ENCODE measurements at places on chromosomes 1 and 21.
A peak's percentile ranks its signal among the peaks of the same experiment; 100 is the strongest.

- DNase-seq = peak; percentile 97
Observed at GRCh38 chr1:115280064-115280463, 58.0 kb downstream of the NGF start.

GRCh38 chr1:65442442-65442841, 22.0 kb downstream of the LEPR start:
- DNase-seq = no peak

GRCh38 chr1:17672226-17672625, 82.9 kb upstream of the ACTL8 start:
- DNase-seq = no peak

DNA sequence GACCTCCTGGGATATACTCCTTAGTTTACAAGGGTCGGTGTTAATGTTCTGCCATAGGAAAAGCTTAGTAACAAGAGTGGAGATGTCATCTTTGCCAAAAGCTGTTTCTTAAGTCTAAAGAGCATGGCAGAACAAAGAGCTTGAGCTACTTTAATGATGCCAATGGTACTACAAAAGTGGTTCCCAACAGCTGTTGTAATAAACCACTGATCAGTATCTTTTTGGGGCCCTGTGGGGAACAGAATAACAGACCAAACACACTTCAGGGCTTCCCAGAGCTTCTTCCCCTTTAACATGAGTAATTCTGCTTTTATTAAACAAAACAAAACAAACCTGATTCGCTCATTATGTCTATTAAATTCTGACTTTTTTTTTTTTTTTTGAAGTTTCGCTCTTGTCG, 116.3 kb downstream of the NCAM2 start:
- no peak for DNase-seq

- peak; percentile 5 for DNase-seq
Observed at GRCh38 chr1:112285316-112285715, 110.7 kb upstream of the CTTNBP2NL start.

DNA sequence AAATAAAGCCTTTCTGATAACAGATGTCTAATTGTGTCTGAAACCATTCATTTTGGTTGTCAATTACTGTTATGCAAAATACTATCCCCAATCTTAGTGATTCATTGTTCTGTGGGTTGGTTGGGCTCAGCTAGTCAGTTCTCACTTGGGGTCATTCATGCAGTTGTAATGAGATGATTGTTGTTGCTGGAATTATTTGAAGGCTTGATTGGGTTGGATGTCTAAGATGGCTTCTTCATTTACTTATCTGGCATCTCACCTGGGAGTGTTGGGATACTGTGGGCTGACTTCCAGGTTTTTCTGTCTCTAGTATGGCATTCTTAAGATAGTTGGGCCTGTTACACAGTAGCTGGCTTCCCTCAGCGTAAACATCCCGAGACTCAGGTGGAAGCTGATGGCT, 217.8 kb upstream of the B3GALT2 start:
- no peak for DNase-seq

DNA sequence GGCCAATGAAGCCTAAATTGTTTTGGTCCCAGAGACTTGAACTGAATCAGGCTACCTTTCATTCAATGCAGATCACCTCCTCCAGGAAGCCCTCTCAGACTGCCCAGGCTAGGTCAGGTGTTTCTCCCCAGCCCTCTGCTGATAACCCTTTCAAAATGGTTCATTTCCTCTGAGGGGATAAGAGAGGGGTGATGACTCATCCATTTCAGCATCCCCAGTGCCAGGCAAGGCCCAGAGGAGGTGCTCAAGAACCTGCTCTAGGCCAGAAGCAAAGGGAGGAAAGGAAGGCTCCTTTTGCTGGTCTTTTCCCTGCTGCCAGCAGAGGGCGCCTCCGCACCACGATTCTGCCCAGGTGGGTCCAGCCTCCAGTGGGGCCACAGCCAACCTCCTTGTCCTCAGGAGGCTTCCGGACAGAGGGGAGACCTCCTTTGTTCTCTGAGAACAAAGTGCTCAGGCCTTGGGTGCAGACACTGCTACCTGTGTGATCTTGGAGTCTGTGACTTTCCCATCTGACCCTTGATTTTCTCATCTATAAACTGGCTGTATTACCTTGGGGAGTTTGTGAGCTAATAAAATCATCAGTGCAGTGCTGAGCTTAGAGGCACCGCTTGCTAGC, 45.3 kb upstream of the ARHGEF10L start:
- DNase-seq = peak; percentile 61

DNA sequence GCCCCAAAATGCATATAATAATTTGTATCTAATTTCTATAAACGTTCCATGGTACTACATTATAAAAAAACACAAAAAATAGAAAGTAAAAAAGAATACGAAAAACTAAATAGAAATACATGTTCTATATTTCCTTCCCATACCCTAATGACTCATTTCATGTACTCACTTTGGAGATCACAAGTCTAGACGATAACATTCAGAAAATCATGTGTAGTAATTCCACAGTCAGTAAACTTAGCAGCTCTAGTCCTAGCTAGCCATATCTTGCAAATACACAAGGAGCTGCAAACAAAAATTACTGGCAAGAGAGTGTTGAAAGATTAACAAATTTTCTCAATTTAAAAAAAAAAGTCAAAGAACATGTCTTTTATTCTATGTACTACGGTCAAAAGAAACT, 1.4 kb downstream of the GOLPH3L start:
- peak; percentile 1 for DNase-seq

DNA sequence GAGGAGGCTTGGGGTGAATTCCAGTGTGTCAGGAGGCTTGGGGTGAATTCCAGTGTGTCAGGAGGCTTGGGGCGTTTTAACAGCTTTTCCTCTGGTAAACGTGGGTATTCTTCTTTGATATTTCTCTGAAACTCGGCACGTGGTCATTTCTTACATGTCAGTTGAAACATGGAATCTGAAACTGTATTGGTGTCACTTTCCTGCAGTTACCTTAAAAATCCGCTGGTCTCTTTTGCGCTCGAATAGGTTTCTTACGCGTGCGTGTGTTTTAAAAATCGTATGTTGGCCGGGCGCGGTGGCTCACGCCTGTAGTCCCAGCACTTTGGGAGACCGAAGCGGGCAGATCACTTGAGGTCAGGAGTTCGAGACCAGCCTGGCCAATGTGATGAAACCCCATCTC, 33.5 kb downstream of the PRKCZ start:
- no peak for DNase-seq

- peak; percentile 51 for DNase-seq
Observed at GRCh38 chr1:197024460-197024859, 42.6 kb downstream of the F13B start.

GRCh38 chr1:241857131-241857530, 9.1 kb downstream of the EXO1 start:
- DNase-seq = peak; percentile 16

GRCh38 chr1:40646315-40646714, 19.2 kb downstream of the RIMS3 start:
- no peak for DNase-seq

GRCh38 chr1:88740784-88741183, 56.7 kb downstream of the PKN2 start:
- no peak for DNase-seq

- DNase-seq = peak; percentile 78
Observed at GRCh38 chr1:207004931-207005830, 27.4 kb downstream of the C1orf116 start.

DNA sequence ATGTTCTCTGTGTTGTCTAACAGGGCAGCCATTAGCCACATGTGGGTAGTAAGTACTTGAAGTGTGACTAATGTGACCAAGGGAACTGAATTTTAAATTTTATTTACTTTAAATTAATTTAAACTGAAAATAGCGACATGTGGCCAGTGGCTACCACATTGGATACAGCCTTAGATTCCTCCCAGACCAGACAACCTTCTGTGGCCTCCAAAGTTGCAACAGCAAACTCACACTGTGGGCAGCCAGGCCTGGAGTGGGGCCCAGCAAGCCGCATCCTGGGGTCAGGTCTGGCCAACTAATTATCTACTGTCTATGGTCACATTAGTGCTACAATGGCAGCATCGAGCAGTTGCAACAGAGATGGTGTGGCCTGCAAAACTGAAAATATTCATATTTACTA, 11.7 kb downstream of the EIF2D start:
- no peak for DNase-seq

DNA sequence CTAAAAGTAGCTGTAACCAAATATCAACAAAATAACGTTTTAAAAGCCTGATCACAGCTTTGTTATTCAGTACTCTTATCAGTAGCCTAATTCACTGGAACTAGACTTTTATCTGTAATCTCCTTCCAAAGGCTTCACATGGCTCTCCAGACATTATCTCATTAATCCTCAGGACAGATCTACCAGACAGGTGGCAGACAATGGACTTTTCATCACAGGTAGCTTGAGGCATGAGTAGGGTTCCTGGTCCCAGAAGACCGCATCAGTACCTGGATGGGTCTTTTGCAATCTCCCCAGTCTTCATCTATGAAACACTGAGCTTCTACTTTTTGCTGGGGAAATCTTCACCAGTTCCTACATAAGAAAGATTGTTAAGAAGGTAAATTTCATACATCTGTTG, 132.2 kb upstream of the FOXD3 start:
- no peak for DNase-seq

DNA sequence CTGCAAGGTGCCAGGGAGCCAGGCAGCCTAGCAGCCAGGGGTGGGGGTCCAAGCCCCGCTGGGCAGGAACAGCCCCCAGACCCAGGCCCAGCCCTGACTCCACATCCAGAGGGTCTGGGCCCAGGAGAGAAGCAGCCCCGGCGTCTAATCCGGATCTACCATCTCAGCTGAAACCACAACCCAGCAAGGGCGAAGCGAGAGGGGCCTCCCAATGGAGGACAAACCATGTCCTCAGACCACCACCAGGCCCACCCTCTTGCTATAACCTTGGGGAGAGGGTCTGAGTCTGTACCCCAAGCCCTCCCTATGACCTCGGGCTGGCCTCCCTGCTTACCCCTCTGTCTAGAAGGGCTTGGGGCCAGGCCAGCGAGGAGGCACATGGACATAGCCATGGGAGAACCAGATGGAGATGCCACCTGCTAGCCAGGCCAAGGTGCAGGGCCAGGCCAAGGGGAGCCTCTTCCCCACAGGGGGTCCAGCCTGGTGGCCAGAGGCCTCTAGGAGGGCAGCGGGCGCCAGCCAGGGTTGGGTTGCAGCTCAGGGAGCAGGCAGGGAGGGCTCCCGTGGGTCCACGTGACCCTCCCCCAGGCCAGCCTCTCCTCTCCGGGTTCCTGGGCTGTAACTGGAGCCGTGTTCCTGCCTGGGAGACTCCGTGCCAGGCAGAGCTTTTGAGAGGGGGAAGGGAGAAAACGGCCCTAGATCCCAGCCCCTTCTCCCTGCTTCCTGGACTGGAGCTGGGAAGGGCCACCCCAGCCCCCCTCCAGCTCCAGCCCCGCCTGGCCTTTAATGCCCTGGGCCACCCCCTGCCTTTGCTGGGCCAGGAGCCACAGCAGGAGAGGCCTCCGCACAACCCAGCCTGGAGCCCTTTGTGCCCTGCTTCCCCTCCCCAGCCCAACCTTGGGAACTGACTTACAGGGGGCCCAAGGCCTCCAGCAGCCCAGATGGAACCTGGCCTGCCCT, 2.5 kb downstream of the WNT9A start:
- DNase-seq = no peak

GRCh38 chr1:58396150-58396549, 150.4 kb downstream of the OMA1 start:
- DNase-seq = no peak

- DNase-seq = no peak
Observed at GRCh38 chr21:15397258-15397657, 332.5 kb upstream of the NRIP1 start.

- DNase-seq = no peak
Observed at GRCh38 chr1:16420424-16421118, 16.7 kb downstream of the SPATA21 start.

DNA sequence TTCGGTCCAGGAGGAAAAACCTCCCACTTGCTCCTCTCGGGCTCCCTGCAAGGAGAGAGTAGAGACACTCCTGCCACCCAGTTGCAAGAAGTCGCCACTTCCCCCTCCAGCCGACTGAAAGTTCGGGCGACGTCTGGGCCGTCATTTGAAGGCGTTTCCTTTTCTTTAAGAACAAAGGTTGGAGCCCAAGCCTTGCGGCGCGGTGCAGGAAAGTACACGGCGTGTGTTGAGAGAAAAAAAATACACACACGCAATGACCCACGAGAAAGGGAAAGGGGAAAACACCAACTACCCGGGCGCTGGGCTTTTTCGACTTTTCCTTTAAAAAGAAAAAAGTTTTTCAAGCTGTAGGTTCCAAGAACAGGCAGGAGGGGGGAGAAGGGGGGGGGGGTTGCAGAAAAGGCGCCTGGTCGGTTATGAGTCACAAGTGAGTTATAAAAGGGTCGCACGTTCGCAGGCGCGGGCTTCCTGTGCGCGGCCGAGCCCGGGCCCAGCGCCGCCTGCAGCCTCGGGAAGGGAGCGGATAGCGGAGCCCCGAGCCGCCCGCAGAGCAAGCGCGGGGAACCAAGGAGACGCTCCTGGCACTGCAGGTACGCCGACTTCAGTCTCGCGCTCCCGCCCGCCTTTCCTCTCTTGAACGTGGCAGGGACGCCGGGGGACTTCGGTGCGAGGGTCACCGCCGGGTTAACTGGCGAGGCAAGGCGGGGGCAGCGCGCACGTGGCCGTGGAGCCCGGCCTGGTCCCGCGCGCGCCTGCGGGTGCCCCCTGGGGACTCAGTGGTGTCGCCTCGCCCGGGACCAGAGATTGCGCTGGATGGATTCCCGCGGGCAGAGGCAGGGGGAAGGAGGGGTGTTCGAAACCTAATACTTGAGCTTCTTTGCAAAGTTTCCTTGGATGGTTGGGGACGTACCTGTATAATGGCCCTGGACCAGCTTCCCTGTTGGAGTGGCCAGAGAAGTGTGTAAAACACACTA, 45.3 kb downstream of the MRPL39 start:
- DNase-seq = peak; percentile 87

DNA sequence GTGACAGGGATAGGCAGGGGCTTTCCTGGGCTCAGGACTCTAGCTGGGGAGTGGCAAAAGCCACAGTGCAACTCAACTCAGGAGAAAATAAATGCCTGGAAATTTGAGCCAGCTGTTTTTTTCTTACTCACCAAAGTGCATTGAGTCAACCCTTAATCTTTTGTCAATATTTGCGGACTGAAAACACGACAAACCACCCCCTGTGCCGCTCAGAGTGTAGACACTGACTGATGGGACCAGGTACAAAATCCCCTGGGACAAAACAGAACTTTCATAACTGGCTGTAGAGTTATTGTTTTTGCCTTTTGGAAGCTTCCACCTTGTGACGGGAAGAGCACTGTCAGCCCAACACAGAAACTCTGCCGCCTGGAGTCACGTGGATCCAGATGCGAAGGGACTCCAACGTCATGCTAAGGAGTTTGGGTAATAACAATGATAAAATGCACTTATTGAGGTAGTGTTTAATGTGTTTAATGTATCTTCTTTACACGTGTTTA, 164.6 kb downstream of the PLPP3 start:
- no peak for DNase-seq

DNA sequence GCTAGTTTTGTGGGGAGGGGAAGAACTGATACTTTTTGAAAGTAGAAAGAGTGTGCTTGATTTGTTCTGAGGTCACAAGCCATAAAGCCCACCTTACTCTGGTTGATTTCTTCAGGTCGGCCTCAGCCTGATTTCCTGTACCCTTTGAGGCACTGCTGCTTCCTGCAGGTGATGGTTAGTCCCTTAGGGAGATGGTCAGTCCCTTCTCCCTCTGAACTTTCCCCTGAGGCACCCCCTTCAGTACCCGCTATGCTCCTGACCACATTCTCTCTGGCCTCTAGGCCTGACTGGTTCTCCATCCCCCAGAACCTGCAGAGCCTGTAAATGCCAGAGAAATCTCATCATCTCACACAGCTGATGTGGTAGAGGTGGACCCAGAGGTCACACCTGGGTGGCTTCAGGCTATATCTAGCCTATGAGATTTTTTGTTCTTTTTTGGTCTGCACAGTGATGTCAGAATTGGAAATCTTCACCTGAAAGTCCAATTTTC, 15.0 kb upstream of the ID3 start:
- DNase-seq = no peak

- peak; percentile 32 for DNase-seq
Observed at GRCh38 chr1:26530895-26531598, 1.5 kb downstream of the RPS6KA1 start.

Measured in fibroblast of skin of abdomen (primary cell).